ENCODE measurements at places on chromosomes 16 and 17.
A peak's percentile ranks its signal among the peaks of the same experiment; 100 is the strongest.

GRCh38 chr16:66457888-66458287, 30.8 kb downstream of the BEAN1 start:
- peaks cover 4% of the 10 kb centered on the region for H3K4me1 ChIP-seq
- H3K36me3 ChIP-seq, result peaks cover 7% of the 10 kb centered on the region
- no peak overlapping the region for H3K4me3 ChIP-seq
- no peak overlapping the region for H3K27ac ChIP-seq

DNA sequence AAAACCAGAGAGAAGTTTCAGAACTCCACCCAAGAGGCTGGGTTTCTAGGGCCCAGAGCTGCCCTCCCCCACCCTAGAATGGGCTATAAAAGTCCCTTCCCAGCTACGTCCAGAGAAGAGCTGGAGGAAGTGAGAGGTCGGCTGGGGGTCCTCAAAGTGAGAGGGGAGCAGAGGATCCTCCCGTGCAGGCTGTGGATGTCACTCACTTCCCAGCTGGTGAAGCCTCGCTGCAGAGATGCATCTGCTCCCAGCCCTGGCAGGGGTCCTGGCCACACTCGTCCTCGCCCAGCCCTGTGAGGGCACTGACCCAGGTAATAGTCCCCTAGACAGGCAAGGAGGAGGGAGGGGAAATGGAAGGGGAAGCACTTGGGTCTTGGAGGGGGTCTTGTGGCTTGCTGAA, at the start of gene EPX:
Gene EPX (plus strand): TSS at position 115 of the 400 bp plus-strand sequence. CDS start 121 bp downstream, at position 236.
- H3K27me3 ChIP-seq, result peaks cover 73% of the 10 kb centered on the region
- DNase-seq, result no peak
- no peak within 1 kb of the TSS for H3K27ac ChIP-seq
- no peaks in the 10 kb centered on the region for H3K36me3 ChIP-seq
- H3K4me1 ChIP-seq, result no peaks in the 10 kb centered on the region

- H3K36me3 ChIP-seq, result no peaks in the 10 kb centered on the region
- no peak overlapping the region for H3K4me3 ChIP-seq
- H3K27ac ChIP-seq, result no peak overlapping the region
- DNase-seq, result no peak
- H3K27me3 ChIP-seq, result peaks cover 9% of the 10 kb centered on the region
- no peaks in the 10 kb centered on the region for H3K4me1 ChIP-seq
Observed at GRCh38 chr16:19458722-19459379, 41.2 kb downstream of the TMC5 start.

DNA sequence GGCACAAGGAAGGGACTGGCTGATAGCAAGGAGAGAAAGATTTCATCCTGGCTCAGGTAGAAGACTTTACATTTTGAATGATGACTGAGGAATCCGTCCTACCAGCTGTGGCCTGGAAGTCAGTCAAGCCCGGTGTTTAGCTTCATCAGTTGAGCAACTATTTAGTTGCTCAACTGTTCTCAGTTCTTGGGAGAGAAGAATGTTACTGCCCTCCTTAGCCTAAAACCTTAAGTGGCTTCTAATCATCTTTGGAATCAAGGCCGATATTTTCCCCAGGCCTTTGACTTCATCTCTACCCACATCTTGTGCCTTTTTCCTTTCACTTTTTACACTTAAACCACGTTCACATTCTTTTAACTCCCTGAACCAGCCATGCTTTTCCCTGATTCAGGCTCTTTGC, 17.3 kb upstream of the RBL2 start:
- no peak overlapping the region for H3K27ac ChIP-seq
- no peaks in the 10 kb centered on the region for H3K4me1 ChIP-seq
- no peaks in the 10 kb centered on the region for H3K27me3 ChIP-seq
- H3K36me3 ChIP-seq, result no peaks in the 10 kb centered on the region
- DNase-seq, result peak; percentile 52

- no peaks in the 10 kb centered on the region for H3K36me3 ChIP-seq
- peak; percentile 57 for DNase-seq
- H3K27ac ChIP-seq, result no peak overlapping the region
- H3K4me1 ChIP-seq, result peaks cover 2% of the 10 kb centered on the region
- no peak overlapping the region for H3K4me3 ChIP-seq
Observed at GRCh38 chr17:61144617-61145564, 254.8 kb upstream of the TBX2 start.

GRCh38 chr17:1229349-1229899, 40.8 kb upstream of the BHLHA9 start:
- H3K27ac ChIP-seq, result no peak overlapping the region
- H3K36me3 ChIP-seq, result no peaks in the 10 kb centered on the region
- peak overlapping the region; percentile 39 for H3K4me3 ChIP-seq
- peaks cover 40% of the 10 kb centered on the region for H3K27me3 ChIP-seq
- peak; percentile 22 for DNase-seq

GRCh38 chr17:6592173-6592572, 35.8 kb upstream of the PITPNM3 start:
- no peak overlapping the region for H3K4me3 ChIP-seq
- H3K36me3 ChIP-seq, result peaks cover 95% of the 10 kb centered on the region
- no peaks in the 10 kb centered on the region for H3K27me3 ChIP-seq
- H3K4me1 ChIP-seq, result no peaks in the 10 kb centered on the region
- peak overlapping the region; percentile 95 for H3K27ac ChIP-seq

- no peak overlapping the region for H3K4me3 ChIP-seq
- peaks cover 16% of the 10 kb centered on the region for H3K4me1 ChIP-seq
- H3K27me3 ChIP-seq, result peaks cover 25% of the 10 kb centered on the region
- no peak for DNase-seq
- no peak overlapping the region for H3K27ac ChIP-seq
Observed at GRCh38 chr16:1327619-1327947, 5.9 kb upstream of the BAIAP3 start.
